H4 (cell line): ENCODE measurements at places on chromosomes 11 and 22. TPM values are rescaled to one million over a fixed set of nuclear protein-coding genes. Genes with fewer than 3 reads are reported as not detected.

DNA sequence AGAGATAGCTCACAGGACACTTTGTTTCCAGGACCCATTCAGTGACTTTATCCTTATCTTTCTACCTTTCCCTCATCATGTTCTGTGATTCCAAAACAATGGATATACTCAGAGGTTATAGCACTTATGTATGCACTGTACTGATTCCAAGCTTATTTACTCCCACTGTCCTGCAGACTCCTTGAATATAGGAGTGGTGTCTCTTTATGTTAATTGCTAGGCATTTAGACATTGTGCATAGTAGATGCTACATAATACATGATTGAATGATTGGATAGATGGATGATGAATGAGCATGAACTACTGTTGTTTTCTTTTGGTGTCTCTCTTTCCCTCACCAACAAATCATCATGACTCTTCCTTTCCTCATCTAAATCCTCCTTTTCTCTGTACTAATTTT is 279.1 kb upstream of the RAG2 start:
- no peak for DNase-seq

SHANK2 gene
- total RNA-seq, result not detected in 2 replicates

MYO7A gene
- total RNA-seq, result 0.35 and 1.4 TPM in 2 replicates

KRTAP5-7 gene
- total RNA-seq, result not detected in 2 replicates

- DNase-seq, result no peak
Measured at GRCh38 chr22:31084811-31085492, 3.8 kb downstream of the SMTN start.

- no peak for DNase-seq
Measured at GRCh38 chr11:128906185-128907050, 15.3 kb downstream of the KCNJ5 start.

DNA sequence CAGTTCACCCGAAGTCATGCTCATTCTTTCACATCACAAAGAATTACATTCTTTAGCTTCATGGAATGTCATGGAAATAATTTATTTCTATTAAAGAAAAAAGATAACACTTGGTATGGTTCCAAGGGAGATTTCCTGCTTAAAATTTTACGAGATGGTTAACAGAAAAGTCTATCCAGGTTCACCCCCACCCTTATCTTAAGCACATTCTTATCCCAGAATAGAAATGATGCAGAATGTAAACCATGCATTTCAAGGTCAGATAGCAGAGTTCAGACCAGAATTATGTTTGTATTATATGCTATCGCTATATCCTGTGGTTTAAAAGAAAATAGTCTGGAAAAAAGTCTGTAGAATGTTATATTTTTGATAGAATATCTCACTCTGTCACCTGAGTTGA is 58.7 kb downstream of the GAS2 start:
- no peak for DNase-seq

DNA sequence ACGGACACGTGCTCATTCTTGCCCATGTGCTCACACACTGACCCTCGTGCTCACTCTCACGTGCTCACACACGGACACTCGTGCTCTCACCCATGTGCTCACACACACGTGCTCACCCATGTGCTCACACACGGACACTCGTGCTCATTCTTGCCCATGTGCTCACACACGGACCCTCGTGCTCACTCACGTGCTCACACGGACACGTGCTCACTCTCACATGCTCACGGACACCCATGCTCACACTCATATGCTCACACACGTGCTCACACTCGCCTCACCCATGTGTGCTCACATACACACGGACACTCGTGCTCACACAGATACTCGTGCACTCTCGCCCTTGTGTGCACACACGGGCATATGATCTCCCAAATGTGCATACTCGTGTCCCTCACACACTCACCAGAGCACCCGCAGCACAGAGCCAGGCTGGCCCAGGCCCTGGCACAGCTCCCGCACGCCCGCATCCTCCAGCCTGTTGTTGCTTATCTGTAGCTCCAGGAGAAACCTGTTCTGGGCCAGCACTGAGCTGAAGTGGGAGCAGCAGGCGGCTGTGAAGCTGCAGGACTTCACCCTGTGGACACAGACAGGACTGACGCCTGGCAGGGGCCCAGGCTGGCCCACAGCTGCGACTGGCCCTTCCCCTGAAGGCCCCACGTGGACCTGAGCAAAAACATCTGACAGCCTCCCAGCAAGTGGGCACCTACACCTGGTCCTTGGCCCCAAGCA is 9.3 kb downstream of the RNH1 start:
- DNase-seq, result no peak

NOX4 gene
- 1.4 and 3.1 TPM in 2 replicates for total RNA-seq

IGF2 gene
- 0.60 and 2.0 TPM in 2 replicates for total RNA-seq

DNA sequence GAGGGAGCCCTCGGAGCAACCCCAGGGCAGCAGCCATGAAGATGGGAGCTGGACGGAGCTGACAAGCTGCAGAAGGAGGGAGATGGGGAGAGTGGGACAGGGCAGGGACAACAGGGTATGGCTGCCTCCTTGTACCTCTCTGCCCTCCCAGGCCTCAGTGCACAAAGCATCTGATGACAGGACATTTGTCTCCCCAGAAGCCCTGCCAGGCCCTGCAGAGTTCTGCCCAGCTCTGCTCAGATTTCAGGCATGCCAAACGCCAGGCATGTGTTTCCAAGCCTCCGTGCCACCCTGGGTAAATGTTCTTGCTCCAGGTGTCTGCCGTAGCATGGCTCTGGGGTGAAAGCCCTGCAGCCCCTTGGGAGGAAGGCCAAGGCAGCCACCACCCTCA is 1.1 kb upstream of the IFITM10 start:
- DNase-seq, result no peak

TMEM218 gene
- total RNA-seq, result 34.3 and 38.1 TPM in 2 replicates

DNA sequence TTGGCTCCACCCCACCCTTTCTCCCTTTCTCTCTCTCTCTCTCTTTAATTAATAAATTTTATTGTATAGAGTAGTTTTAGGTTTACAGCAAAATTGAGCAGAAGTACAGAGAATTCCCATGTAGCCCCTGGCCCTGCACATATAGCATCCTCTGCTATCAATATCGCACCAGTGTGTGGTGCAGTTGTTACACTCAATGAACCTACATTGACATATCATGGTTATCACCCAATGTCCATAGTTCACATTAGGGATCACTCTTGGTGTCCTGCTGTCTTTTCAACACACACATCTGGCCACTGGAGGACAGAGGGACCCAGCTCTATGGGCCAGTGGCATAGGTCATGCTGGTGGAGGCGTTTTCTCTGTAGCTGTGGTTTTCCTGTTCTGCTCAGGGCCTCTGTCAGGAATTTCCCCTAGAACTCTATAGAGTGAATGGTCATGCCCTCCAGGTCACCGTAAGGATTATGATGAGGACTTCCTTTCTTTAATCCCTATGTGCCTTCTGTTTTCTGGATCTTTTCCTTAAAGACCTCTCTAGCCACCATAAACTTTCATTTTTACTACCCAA is 98.2 kb upstream of the NAV2 start:
- DNase-seq, result no peak

- DNase-seq, result no peak
Measured at GRCh38 chr11:34633990-34634693, 13.2 kb downstream of the EHF start.

DNA sequence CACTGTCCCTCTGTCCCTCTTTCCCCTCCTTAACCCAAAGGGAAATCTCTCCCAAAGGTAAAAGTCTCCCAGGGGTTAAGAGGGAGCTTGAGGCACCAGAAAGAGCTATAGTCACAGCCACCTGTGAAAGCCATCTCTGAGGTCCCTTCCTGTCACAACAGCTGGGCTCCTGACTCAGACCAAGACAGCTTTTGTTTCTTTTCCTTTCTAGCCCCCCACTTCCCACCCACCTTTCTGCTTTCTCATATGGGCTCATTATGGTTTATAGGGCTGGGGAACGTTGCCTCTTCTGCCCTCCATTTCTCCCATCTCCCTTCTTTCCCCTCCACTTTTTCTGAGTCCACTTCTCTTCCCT is 19.1 kb downstream of the MIF start:
- DNase-seq, result no peak

DNA sequence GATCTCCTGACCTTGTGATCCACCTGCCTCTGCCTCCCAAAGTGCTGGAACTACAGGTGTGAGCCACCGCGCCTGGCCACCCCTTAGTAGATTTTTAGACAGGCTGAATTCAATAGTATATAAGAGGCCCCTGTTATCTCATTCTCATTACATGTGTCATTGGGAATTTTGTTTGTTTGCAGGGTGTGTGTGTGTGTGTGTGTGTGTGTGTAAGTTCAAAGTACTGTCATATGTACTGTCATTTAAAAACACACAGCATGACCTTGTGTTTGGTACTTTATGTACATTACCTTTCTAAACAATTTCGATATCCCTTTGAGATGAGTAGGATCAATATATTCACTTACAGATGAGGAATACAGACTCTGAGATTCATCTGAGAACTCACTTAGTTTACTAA is 118.7 kb upstream of the TTC12 start:
- DNase-seq, result no peak

DNA sequence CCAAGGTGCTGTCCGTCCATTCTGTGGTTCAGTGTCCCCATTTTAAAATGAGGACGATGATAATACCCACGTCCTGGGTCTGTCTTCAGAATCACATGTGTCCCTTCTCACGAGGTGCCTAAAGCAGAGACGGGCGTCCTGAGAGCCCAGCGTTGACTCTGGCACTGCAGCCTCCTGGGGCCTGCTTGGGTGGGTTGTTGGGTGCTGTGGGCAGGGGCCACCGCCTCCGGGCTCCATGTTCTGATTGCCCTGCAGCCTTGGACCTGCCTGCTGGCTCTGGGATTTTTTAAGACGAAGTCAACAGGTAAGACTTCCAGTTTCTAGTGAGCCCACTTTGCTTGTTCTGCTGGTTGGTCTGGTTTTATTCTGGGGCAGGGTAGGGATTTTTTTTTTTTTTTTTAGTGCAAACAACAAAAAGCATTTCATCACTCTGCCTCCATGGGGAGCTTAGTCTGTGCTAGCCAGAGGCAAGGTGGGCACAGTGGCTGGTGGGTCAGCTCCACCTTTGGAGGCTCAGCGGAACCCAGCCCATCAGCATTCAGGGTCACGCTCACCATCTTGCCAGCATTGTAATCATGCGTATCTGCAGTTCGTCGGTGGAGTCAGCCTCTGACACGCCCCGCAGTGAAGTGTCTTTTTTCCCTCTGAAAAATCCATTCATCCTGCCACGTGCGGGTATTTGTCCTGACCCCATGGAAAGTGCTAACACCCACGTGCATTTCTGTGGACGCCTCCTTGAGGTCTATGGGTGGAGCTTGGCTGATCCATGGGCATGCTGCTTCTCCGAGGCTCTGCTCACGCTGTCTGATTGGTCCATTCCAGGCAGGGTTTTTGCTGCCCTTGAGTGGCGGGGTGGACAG is 28.3 kb downstream of the NADSYN1 start:
- no peak for DNase-seq

OR52E8 gene
- total RNA-seq, result not detected in 2 replicates

GRCh38 chr22:33811208-33811607 is 109.1 kb downstream of the LARGE1 start:
- DNase-seq, result no peak

SCGB2A2 gene
- not detected in 2 replicates for total RNA-seq

- peak; percentile 34 for DNase-seq
Measured at GRCh38 chr11:30855383-30856006, 269.3 kb upstream of the MPPED2 start.

ZBTB16 gene
- not detected in 2 replicates for total RNA-seq

MIOX gene
- not detected in 2 replicates for total RNA-seq

DNA sequence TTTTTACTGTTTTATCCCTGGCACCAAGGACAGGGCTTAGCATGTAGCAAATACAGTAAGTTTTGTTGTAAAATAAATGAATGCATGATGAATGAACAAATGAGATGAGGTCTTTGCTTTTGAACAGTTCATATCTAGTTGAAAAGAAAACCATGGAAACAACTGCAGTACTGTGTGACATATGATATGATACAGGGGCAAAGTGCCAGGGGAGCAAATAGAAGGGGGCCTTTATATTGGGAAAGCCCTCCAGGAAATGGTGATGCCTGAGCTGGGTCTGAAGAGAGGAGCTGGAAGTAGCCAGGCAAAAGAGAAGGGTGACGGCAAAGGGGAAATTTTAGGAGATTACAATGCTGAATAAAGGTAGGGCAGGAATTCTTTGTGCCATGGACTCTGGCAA is 63.8 kb upstream of the UCP3 start:
- DNase-seq, result no peak

GRCh38 chr11:19368726-19369375 is 128.1 kb upstream of the E2F8 start:
- DNase-seq, result no peak

GRCh38 chr11:95499516-95500135 is 268.6 kb upstream of the SESN3 start:
- no peak for DNase-seq

HPX gene
- total RNA-seq, result 0.72 TPM in 1 of 2 replicates, not detected in the other

MRGPRX4 gene
- total RNA-seq, result not detected in 2 replicates

- no peak for DNase-seq
Measured at GRCh38 chr11:17381156-17381555, 7.3 kb downstream of the KCNJ11 start.
